ENCODE measurements at places on chromosomes 5 and 9. TPM values are rescaled to one million over a fixed set of nuclear protein-coding genes. Genes with fewer than 3 reads are reported as not detected.
A peak's percentile ranks its signal among the peaks of the same experiment; 100 is the strongest.

Gene MARCOL
- total RNA-seq = not detected

Gene SLC4A9
- not detected for total RNA-seq

Gene SPINK1
- total RNA-seq = not detected

Gene ADRB2
- total RNA-seq = 0.21 TPM

Gene NR4A3
- total RNA-seq = 169 TPM

Gene GPR150
- total RNA-seq = 0.11 TPM

Gene SPINK4
- total RNA-seq = not detected

Gene SNX30
- total RNA-seq = 2.4 TPM

- H3K4me1 ChIP-seq = no peaks in the 10 kb centered on the region
- no peak overlapping the region for H3K27ac ChIP-seq
- H3K4me3 ChIP-seq = no peak overlapping the region
- H3K36me3 ChIP-seq = no peaks in the 10 kb centered on the region
- DNase-seq = no peak
- H3K27me3 ChIP-seq = peaks cover 10% of the 10 kb centered on the region
These were observed 16.5 kb upstream of the TMEM171 start for GRCh38 chr5:73103870-73104299.

DNA sequence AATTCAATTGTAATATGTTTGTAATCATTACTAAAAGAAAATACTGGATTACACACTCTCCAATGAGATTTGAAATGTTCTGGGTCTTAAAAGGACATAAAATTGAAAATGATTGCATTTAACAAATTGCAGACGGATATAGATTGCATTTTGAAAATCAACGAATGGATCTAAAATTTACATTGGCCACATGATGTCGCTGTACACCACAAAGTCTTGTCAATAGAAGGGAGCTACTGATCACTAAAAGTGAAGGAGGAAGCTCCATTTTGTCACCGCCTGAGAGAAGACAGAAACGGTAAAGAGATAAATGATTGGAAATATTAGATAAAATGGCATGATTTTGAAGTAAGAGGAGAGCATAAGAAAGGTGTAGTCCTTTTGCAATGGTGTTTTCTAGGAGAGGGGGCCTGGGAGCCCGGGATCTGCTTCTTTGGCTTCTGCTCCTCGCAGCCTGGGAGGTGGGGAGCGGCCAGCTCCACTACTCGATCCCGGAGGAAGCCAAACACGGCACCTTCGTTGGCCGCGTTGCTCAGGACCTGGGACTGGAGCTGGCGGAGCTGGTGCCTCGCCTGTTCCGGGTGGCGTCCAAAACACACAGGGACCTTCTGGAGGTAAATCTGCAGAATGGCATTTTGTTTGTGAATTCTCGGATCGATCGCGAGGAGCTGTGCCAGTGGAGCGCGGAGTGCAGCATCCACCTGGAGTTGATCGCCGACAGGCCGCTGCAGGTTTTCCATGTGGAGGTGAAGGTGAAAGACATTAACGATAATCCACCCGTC lies at the start of gene PCDHA1:
Gene PCDHA1, plus strand, starts transcription at position 236 of the 782 bp plus-strand sequence.
- H3K4me1 ChIP-seq = no peaks in the 10 kb centered on the region
- no peaks in the 10 kb centered on the region for H3K36me3 ChIP-seq
- DNase-seq = no peak
- no peak within 1 kb of the TSS for H3K4me3 ChIP-seq

- peaks cover 30% of the 10 kb centered on the region for H3K4me1 ChIP-seq
- H3K4me3 ChIP-seq = no peak overlapping the region
- no peak for DNase-seq
- H3K27ac ChIP-seq = no peak overlapping the region
- H3K27me3 ChIP-seq = no peaks in the 10 kb centered on the region
These were observed 2.7 kb upstream of the DCP2 start for GRCh38 chr5:112973904-112974303.

GRCh38 chr9:21605489-21605931 lies 123.4 kb upstream of the IFNE start:
- H3K36me3 ChIP-seq = no peaks in the 10 kb centered on the region
- H3K27me3 ChIP-seq = peaks cover 15% of the 10 kb centered on the region
- DNase-seq = no peak
- H3K4me3 ChIP-seq = no peak overlapping the region

DNA sequence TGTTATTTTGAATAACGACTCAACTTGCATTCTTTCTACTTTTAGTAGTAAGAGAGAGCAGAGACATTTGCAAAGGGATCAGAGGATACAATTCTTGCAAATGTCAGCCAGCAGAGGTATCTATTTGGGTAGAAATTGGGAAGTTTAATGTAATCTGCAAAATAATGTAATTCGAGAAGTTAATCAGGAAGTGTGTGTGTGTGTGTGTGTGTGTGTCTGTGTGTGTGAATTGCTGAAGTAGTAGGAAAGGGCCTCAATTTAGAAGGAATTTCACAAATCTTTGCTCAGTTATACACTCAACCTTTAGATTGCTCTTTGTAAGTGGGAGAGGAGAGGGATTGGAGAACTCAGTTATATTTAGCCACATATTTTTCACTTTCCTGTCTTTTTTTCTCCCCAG lies 11.0 kb upstream of the IFNA1 start:
- no peak overlapping the region for H3K4me3 ChIP-seq
- no peaks in the 10 kb centered on the region for H3K36me3 ChIP-seq
- H3K27ac ChIP-seq = no peak overlapping the region
- peaks cover 2% of the 10 kb centered on the region for H3K4me1 ChIP-seq
- no peak for DNase-seq

DNA sequence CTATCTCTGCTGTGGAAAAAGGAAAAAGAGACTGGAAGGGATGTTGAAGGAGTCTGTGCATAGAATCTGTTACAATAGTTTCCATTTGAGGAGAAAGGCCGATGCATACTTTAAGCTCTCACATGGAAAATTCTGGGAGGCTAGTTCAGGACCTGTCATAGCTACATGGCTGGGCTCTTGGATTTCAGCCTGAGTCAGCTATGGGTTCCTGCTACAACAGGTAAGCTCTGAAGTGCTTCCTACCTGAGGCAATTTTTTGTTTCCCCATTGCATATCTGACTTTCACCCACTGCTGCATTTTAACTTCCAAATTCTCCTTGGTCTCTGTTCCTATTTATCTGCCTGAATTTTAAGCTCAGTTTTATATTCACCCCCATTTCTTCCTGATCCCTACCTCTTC lies 310.7 kb downstream of the RAB3C start:
- H3K4me1 ChIP-seq = peaks cover 11% of the 10 kb centered on the region
- H3K36me3 ChIP-seq = no peaks in the 10 kb centered on the region
- no peak overlapping the region for H3K4me3 ChIP-seq

- no peaks in the 10 kb centered on the region for H3K36me3 ChIP-seq
- no peak overlapping the region for H3K27ac ChIP-seq
- H3K4me1 ChIP-seq = peaks cover 42% of the 10 kb centered on the region
These were observed 8.3 kb upstream of the RETREG1 start for GRCh38 chr5:16625096-16625495.

DNA sequence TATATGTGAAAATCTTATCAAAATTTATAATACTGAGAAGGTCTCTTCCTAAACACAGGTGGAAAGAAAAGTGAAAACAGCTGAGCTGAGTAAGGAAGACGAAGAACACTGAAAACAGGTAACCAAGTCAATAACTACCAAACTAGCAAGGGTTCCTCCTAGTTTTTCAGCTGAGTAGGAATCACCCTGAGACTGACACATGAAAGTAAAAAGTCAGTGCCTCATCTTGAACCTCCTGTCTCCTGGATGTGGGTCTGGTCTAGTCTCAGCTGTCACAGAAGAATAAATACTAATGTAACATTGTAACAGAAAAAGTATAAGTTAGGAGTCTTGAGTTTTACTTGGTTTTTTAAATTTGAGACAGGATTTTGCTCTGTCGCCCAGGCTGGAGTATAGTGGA lies 121.0 kb downstream of the MEF2C start:
- H3K4me1 ChIP-seq = no peaks in the 10 kb centered on the region
- H3K4me3 ChIP-seq = no peak overlapping the region
- H3K36me3 ChIP-seq = no peaks in the 10 kb centered on the region
- H3K27ac ChIP-seq = no peak overlapping the region
- H3K27me3 ChIP-seq = peaks cover 35% of the 10 kb centered on the region

- no peaks in the 10 kb centered on the region for H3K36me3 ChIP-seq
- H3K4me3 ChIP-seq = no peak overlapping the region
- peak overlapping the region; percentile 97 for H3K27ac ChIP-seq
- no peak for DNase-seq
These were observed 39.6 kb downstream of the C5orf15 start for GRCh38 chr5:133928587-133929393.

DNA sequence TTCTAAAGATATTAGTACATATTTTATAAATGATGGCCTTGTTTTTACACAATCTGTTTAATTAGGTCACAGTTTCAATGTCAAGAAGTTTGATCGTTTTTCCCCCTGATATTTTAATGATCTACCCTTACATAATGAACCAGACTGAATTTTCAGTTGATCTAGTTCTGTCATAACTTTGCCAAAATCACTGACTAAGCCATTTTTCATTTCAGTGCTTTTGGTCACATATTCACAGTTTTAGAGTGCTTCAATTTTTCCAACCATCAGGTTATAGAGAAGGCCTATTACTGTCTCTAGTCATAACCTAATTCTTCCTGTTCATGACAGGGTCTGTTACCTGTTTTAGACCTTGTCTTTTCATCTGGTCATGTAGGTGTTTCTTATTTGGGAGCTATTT lies 577.9 kb upstream of the PTPRD start:
- H3K36me3 ChIP-seq = no peaks in the 10 kb centered on the region
- no peak overlapping the region for H3K27ac ChIP-seq
- no peaks in the 10 kb centered on the region for H3K4me1 ChIP-seq
- no peak overlapping the region for H3K4me3 ChIP-seq
- no peaks in the 10 kb centered on the region for H3K27me3 ChIP-seq
